Fibroblast of skin of right biceps (primary cell): ENCODE measurements at places on chromosomes 4 and X.
A peak's percentile ranks its signal among the peaks of the same experiment; 100 is the strongest.

DNA sequence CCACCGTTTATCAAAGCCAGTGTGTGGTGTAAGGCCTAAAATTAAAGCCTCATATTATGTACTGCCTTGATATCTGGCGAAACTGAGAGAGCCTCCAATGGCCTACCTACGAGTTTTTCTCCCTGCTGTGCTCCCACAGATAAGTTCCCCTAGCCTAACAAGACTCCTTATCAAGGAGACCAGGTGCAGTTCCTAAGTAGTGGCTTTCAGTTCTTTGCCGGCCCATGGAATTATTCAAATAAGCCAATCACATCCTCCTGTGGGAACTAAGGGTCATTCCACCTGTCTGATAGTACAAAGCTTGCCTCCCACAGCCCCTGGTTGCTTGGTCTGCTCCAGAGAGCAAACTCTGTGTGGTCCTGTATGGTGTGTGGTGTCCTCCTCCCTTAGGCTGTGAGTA lies 99.8 kb upstream of the TEX13C start:
- DNase-seq, result no peak

- no peak for DNase-seq
Measured at GRCh38 chrX:139823806-139824205, 109.0 kb downstream of the ATP11C start.

- no peak for DNase-seq
Measured at GRCh38 chr4:78975865-78976264, 36.6 kb upstream of the PAQR3 start.

GRCh38 chr4:10320130-10320529 lies 137.1 kb downstream of the ZNF518B start:
- no peak for DNase-seq

- peak; percentile 77 for DNase-seq
Measured at GRCh38 chrX:17689971-17690409, 47.3 kb upstream of the SCML1 start.

- no peak for DNase-seq
Measured at GRCh38 chr4:5964030-5964429, 54.2 kb downstream of the C4orf50 start.

- DNase-seq, result peak; percentile 67
Measured at GRCh38 chrX:13069771-13070416, 25.5 kb upstream of the FAM9C start.

- no peak for DNase-seq
Measured at GRCh38 chr4:3465698-3466671, 2.9 kb downstream of the DOK7 start.

DNA sequence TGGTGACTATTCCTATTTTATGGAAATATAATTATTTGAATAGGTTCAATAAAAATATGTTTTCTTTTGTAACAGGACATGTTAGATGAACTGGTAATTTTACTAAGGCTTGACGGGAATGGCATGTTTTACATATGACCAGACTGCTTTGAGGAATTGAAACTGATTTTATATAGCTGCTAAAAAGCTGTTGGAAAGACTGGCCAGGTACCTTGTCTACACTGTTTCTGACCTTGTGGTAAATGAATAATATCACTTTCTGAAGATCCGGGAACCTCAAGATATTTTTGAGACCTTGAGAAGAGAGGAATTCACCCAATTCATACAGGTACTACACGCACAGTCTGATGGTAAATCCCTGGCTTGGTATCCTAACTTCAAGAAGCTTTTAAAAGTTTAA lies 42.1 kb upstream of the USP46 start:
- DNase-seq, result no peak

DNA sequence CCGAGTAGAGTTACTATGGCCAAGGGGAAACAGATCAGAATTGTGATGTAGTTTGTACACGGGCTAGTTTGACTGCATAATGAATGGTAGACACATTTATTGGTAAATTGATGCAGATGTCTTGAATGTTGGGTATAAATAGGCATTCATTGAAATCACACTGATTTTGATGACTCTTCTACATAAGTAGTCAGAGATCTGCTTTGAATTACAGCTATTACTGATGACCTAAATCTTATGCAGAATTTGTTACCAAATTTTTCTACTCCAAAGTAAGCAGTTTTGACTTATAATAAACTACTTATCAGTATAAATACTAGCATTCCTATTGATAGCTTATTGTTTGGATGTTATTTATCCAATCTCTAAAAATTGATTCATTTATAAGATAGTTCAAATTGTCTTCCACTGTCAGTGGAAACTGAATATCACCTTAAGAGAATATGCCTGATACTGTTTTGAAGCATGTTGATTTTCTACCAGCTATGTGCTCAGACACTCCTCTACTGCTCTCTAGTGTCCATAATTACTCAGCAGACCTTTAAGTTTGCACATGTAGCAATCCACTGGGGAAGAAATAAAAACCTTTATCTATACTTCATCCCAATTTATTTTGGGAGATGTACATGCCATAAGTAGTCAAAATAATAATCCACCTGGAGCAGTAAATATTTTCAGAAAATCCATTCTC lies 120.3 kb downstream of the RASL11B start:
- peak; percentile 53 for DNase-seq

GRCh38 chr4:187027272-187027671 lies 303.6 kb upstream of the FAT1 start:
- no peak for DNase-seq

DNA sequence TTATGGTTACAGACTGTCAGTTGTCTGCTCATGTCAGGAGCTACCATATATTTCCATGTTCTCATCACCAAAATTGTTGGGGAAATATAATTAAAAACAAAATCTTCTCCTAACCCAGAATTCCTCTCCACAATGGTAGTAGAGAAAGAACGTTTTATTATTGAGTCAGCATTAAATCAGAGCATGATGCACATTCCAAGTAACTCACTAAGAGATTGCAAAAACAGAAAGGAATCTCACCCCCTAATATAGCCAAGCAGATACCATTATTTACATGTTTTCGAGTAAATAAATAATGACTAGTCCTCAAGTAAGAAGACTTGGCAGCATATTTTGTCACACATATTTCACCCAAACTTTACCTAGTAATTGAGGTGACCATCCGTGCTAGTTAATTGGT lies 36.2 kb upstream of the ARHGEF6 start:
- DNase-seq, result peak; percentile 46

GRCh38 chr4:123234955-123235354 lies 161.6 kb upstream of the SPRY1 start:
- DNase-seq, result peak; percentile 80

- no peak for DNase-seq
Measured at GRCh38 chr4:11160288-11160687, 268.4 kb downstream of the HS3ST1 start.

DNA sequence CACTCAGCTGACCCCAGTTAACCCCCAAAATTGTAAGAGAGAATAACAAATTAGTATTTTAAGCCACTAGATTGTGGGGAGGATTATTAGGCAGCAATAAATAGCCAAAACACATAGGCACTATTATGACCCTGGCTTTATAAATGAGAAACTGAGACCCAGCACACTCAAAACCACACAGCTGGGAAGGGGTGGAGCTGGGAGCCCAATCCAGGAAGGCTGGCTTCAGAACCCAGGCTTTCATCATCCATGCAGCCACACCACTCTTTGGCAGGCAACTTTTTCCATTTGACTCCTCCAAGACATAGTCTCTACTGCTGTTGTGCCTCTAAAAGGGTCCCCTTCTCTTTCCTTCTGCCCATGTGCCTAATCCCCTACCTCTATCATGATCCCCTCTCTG lies 253.8 kb downstream of the DHX15 start:
- no peak for DNase-seq

DNA sequence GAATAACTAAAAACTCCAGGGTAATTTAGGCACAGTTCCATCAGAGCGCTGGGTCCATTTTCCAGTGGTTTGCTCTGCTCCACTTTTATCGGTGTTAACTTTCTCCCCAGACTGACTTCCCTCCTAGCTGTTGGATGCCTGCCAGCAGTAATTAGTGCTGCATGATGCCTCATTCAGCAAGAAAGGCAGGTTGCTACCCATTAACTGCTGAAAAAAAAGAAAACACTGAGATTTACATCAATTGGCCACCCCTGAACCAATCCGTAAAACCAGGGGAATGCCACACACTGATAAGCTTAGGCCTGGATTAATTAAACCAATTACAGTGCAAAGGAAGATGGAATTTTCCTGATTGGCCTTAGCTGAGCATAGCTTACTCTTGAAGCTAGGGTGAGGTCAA lies 182.4 kb upstream of the CXXC4 start:
- no peak for DNase-seq

DNA sequence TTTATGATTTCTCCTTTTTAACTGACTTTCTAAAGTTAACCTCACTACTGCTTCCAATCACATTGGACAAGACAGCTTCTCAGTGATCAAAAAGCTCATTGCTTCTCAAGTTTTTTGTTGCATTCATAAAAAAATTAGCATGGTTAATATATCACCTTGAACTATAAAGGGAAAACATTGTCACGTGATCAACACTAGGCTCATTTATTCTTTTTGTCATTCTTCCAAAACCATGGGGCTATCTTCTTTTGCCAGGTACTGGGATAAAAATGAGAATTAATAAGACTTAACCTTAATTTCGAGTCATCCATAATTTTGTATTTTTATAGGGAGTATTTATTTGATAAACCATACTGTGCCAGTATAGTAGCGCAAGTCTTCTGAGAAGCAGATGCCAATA lies 1105.9 kb upstream of the TENM3 start:
- DNase-seq, result no peak

DNA sequence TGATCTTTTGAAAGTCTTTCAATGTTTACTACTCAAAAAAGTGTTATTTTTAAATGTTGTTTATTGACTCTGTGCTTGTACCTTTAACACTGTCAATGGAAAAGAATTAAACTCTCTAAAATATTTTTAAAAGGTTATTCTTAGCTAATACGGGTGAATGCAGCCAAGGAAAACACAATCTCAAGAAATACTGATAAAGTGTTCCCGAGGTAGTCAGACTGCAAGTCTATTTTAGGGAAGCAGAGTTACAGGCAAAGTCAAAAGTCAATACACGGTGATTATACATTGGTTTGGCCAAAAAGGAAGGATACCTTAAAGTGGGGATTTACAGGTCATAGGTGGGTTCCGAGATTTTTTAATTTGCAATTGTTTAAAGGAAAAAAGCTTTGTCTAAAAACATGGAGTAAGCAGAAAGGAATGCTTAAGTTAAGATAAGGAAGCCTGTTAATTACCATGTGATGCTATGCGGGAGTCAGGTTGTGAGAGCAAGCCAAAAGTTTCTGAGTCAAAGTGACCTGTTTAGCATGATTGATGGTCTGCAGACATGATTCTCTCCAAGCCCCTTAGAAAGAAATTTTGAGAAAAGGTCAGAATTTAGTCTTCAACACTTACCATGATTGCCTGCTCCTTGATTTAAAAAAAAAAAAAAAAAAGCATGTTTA lies 288.4 kb downstream of the KLHL4 start:
- no peak for DNase-seq

DNA sequence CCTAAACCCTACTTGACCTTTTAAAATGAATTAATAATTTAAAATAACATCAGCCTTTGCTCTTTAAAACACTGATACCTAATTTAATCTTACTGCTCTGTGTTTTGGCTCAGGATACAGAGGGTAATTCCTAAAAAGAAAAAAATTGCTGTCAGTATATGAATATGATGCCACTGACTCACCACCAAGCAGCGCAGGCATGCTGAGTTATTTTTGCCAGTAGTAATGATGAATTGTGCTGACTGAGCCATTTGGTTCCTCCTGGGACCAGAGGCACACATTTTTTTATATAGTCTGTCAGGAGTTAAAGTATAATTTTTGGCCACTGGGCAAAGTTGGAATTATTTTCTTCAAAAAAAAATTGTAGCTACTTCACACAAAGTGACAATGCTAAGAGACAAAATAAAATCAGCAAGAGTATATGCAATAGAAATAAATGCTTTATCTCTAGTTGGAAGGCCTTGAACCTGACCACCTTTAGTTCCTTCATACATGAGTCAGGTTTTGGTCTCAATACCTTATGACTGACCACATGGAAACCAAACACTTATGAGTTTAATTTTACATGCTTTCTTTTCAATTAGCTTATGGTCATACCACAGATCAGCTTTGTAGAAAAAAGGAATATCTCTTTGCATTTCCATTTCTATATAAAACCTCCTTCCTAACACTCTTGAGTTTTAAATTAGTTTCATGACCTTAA lies 115.1 kb downstream of the PPP3CA start:
- DNase-seq, result peak; percentile 92

- DNase-seq, result no peak
Measured at GRCh38 chr4:157994863-157995262, 178.0 kb downstream of the GASK1B start.

GRCh38 chr4:170097681-170098080 lies 7.9 kb upstream of the AADAT start:
- no peak for DNase-seq

GRCh38 chr4:169976951-169977350 lies 49.2 kb downstream of the MFAP3L start:
- DNase-seq, result no peak

DNA sequence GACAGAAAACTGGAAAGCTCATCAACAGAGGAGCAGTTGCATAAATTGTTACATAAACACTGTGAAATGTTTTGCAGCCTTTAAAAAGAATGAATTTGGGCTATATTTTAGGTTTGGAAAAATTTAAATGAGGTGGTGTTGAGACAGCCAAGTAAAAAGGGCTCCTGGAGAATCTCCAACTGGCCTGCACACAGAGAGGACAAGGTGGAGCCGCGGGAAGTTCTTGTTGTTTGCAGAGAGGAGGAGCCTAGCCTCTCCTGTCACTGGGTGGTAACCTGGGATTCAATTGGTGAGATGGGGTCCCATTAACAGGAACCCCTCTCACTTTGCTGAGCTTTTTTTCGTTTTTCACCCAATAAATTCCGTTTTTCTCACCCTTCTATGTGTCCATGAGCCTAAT lies 13.4 kb downstream of the GIMD1 start:
- no peak for DNase-seq

GRCh38 chrX:17038681-17039161 lies 92.3 kb downstream of the REPS2 start:
- DNase-seq, result peak; percentile 72

- no peak for DNase-seq
Measured at GRCh38 chr4:102527695-102528283, 26.6 kb downstream of the NFKB1 start.

DNA sequence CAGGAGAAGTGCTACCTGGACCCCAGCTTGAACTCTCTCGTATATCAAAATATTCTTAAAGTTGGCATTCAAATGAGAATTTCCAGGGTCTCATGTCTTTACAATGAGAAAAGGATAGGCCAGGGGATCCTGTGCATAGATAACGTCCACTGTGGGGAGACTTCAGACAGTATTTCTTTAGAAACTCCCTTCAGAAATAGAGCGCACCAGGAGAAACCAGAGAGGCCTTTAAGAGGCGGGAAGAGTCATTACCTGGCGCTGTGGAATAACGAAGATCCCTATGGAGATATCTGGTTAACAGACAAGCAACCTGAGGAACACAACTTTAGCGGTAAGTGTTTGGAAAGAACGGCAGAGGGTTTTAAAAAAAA lies 600 bp downstream of the RADX start:
- DNase-seq, result peak; percentile 3
